Stimulated activated CD4-positive, alpha-beta T cell treated with anti-CD3 and anti-CD28 coated beads, Interleukin-4, amount 100 ng/mL, for 1 hour (primary cell): ENCODE measurements at places on chromosomes 1 and 21.

DNA sequence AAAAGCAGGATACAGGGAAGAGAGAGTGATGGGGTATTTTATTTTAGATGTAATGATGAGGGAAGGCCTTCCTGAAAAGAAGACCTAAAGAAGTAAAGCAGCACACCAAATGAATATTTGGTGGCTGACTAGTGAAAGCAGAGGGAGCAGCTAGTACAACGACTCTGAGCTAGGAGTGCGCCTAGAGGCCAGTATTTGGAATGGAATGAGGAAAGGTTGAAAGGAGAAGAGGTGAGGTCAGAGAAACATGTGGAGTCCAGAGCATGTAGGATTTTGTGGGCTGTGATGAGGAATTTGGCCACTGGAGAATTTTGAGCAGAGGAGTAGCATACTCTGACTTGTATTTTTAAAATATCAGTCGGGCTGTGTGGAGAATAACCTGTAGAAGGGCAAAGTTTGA is 11.8 kb upstream of the RPL5 start:
- DNase-seq, result no peak

- peak; percentile 14 for DNase-seq
These were observed 602 bp upstream of the RIMKLA start for GRCh38 chr1:42379794-42380585.

DNA sequence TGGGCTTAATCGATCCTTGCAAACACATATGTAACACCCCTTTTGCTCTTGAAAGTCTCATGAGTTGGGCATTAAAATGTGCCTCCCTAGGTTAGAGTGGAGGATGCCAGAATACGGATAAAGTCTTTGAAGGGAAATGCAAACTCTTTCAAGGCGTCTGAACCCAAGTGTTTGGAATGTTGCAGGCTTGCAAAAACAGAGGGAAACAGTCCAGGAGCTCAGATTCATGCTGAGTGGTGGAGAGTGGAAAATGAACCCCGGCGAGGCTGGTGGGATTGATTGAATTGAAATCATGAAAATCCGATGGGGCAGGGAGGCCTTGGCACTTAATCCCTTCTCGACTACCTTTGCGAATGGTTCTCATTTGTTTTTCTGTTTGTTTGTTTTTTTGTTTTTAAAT is 175.5 kb downstream of the PGBD5 start:
- DNase-seq, result no peak

GRCh38 chr1:212458817-212459216 is 26.1 kb downstream of the NENF start:
- DNase-seq, result no peak

DNA sequence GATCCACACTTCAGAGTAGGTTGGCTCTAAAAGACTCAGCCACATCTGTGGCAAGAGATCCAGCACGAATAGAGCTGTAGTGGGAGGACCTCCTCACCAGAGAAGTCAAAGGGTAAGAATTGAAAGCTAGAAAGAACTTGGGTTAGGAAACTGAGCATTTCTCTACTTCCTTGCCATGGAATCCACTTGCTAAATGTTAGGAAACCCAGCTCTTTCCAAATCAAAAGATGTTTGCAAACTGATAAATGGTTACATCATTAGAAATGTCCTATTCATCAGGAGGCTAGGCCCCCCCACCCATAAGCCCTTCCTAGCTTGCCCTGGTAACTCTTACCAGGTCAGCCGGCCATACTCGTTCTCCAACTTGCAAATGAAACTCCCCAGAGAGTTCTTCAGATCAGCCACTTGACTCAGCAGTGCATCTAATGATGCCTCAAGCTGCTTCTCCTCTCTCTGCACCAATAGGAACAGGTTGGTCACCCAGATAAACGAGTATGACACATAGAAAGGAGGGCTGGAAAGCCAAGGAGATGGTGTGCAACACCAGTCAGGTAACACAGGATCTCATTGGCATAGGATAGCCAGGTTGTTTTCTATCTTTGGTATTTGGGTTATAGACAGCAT is 1.5 kb downstream of the MED8 start:
- DNase-seq, result no peak

DNA sequence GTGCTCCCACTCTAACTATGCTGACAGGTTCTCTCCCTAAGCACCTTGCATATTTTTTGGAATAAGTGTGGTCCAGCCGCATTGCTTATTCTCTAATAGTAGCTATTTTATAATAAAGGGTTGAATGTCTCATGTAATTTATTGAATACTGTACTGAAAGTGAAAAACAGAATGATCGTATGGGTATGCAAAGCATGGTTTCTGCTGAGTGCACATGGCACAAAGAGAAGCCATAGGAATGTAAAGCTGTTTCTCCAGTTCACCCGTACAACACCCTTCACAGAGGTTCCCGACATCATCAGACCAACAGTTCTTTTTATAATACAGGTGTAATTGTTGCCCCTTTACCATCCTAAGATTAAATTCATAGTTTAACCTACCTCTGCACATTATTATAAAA is 8.9 kb upstream of the HAO2 start:
- no peak for DNase-seq

GRCh38 chr1:203871114-203871880 is 9.9 kb downstream of the SNRPE start:
- DNase-seq, result no peak

DNA sequence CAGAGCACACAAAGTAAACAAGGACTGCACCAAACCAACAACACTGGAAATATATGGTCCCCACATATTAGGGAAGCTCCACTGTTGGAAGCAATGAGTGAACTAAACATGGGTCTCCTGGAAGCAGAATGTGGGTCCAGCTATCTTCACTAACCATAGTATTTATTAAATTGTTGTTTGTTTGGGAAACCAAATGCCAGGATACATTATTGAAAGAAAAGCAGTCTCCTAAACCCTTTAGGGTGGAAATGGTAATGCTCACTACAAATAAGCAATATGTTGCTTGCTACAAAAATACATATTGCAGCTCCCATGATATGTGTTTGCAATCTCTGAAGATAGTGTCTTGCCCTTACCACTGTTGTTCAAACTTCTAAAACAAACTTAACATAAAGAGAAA is 2.2 kb downstream of the NEGR1 start:
- no peak for DNase-seq

DNA sequence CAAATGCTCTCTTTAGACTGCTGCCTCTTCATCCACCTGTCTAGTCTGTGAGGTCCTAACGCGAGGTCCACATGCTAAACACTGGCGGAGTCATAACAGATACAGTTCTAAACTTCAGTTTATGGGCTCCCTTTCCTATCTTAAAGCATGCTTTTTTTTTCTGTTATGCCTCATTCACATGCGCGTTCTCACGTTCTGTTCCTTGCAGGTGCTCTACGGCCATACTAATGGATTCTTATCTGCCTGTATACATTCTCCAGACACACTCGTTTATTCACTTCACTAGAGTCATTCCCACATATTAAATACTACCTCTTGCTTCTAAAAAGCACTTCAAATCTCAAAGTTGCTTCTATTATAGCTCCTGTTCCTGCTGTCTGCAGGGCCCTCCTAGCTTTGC is 38.7 kb downstream of the PHC2 start:
- no peak for DNase-seq

DNA sequence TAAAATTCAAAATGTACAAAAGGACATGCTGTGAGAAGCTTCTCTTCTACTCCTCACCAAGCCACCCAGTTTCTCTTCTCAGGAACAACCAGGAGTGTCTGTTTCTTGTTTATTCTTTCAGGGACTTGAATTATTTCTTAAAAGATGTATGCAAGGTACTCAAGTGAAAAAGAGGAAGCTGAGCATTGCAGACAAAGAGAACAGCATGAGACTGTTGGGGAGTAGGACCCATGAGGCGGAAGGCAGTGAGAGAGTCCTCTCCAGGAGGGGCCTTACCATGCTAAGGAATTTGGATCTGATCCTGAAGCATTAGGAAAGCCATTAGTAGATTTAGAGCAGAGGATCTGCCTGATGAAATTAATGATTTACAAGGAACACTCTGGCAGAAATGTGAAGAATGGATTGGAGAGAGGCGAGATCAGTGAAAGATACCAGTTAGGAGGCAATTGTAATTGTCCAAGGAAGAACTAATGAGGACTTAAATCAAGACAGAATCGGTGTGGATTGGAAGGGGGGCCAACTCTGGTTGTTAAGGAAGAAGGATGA is 14.7 kb upstream of the SSX2IP start:
- no peak for DNase-seq

GRCh38 chr1:207999274-207999915 is 88.5 kb upstream of the CD34 start:
- no peak for DNase-seq

- DNase-seq, result no peak
These were observed 44.9 kb downstream of the SYNJ1 start for GRCh38 chr21:32682696-32683474.

DNA sequence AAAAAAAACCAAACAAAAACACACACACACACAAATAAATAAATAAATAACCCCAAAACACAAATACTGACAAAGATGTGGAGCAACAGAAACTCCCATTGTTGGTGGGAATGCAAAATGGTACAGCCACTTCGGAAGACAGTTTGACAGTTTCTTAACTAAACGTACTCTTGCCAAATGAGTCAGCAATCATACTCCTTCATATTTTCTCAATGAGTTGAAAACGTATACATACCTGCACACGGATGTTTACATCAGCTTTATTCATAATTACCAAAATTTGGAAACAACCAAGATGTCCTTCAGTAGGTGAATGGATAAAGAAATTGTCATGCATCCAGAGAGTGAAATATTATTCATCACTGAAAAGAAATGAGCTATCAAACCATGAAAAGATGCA is 23.5 kb downstream of the ASAP3 start:
- DNase-seq, result no peak

GRCh38 chr1:198498881-198499280 is 41.6 kb downstream of the ATP6V1G3 start:
- no peak for DNase-seq

DNA sequence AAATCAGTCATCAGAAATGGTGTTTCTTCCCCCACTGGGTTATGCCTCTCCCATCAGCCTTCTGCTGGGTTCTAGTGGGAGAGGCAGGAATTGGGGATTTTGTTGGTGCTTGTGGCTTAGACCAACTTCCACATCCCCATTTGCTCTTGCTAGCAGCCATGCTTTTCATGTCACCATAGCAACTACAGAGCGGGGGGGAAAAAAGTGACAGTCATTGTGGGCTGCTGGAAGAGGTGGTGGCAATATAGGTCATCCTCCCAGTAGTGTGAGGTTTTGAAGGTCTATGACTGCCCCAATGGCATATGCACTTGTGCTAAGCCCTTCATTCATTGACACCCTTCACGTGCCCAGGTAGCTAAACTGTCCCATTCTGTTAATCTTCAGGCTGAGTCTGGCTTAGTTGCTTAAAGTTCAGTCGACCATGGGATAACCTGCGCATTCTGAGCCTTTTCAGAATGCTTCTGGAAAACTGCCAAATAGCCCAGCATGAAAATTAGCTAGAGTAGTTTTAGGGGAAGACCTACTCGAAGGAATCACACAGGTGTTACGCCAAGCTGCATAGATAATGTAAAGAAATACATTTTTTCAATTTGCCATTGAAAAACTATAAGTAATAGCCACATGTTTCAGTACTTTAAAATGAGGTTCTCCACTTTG is 53.7 kb upstream of the ZNF326 start:
- DNase-seq, result no peak

- DNase-seq, result no peak
These were observed 345.3 kb upstream of the VAMP3 start for GRCh38 chr1:7425771-7426170.

DNA sequence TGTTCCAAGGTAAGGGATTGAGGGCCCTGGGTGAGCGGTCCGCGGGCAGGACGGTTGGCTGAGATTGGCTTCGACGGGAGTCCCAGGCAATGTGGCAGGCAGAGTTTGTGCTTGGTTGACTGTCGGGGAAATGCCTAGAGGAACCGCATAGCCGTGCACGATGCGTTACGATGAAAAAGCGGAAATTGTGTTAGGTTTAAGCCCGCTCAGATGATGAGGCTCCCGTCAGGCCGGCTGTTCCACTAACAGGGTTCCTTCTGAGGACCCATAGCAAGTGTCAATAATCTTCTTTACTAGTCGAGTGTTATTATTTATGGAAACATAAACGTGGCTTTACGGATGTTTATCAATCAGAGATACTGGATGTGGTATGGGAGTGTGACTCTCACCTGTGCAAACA is 117.8 kb upstream of the COL6A1 start:
- no peak for DNase-seq

- DNase-seq, result no peak
These were observed 67.5 kb upstream of the SH3GLB1 start for GRCh38 chr1:86636898-86637297.

GRCh38 chr1:77926561-77927357 is 38.3 kb downstream of the NEXN start:
- DNase-seq, result no peak

DNA sequence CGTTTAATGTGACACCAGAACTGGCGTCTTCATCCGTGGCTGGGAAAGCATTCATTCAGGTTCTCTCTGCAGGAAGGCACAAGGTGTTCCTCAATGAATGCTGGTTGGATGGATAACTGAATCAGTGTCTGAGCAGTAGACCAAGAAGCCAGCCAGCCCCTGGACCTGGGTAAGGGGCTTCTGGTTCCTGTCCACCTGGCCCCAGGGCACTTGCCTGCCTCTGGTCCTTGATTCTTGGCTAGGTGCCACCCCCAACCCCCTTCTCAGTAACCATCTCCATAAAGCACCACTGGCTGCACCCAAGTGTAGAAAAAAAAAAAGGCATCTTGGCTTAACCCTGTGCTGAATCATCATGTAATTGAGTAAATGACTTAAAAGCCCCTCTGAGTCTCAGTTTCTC is 59.1 kb downstream of the KCND3 start:
- no peak for DNase-seq

DNA sequence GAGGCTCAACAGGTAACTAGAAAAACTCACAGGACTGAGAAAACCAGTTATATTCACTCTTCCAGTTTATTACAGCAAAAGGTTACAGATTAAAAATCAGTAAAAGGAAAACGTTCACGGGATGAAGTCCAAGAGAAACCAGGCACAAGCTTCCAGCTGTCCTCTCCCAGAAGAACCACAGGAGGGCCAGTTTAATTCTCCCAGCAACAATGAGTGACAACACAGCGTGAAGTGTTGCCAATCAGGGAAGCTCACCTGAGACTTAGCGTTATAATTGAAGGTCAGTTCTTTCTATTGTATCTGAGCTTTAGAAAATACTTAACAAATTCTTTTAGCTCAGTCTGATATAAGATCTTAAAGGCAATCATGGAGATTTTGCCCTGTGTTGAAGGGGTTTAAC is 65.2 kb upstream of the TNR start:
- no peak for DNase-seq

GRCh38 chr1:1990222-1990621 is 13.4 kb downstream of the CFAP74 start:
- DNase-seq, result no peak

GRCh38 chr1:235470741-235471439 is 33.4 kb downstream of the B3GALNT2 start:
- DNase-seq, result no peak

GRCh38 chr1:198352975-198353695 is 187.3 kb downstream of the ATP6V1G3 start:
- DNase-seq, result no peak

DNA sequence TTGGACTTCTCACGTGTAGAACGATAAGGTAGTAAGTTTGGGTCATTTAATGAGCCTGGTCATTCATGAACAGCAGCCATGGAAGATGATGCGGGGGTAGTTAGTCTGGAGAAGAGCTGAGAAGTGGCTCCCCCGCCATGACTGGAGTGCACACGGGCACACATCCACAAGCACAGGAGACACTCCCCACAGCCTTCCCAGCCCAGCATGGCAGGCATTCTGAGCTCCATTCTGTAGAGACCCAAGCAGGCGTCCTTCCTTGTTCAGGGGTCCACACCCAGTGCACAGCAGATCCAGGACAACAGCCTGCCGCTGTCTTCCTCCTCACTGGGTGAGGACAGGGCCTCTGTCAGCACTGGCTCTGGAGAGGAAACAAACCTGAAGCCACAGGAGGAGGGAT is 57.0 kb downstream of the SCCPDH start:
- DNase-seq, result no peak
